ENCODE measurements at places on chromosomes 13 and 19.

DNA sequence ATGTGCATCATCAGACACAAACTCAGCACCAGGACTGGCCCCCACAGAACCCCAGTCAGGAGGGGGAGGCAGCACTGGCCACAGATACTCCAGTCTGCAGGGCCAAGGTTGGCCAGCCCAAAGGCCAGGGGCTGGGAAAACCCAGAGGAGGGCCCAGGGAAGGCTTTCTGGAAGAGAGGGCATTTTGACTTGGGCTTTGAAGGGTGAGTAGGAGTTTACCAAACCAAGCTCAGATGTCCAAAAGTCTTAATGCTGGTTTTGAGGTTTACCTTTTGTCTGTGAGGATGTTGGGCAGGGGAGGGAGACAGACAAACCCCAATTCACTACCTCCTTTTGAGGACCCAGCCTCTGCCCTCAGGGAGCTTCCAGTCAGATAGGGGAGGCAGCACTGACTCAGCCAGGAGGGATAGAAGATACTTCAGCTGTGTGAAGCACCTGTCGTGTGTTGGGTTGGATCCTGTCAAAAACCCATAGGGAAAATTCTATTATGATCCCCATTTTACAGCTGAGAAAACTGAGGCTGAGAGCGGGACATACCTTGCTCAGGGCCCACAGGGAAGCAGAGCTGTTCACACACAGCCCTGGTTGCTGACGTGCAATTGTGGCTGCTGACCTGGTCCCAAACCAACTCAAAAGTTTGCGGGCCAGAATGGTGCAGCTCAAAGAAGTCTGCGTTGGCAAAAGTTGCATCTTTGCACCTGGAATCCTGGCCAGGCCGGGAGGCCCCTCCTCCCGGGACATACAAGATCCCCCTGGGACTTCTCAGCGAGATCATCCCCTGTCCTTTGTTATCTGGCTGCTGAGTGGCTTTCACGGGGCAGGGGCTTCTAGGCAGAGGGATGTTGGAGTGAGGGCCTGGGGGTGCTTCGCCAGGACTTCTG, 13.1 kb downstream of the CILP2 start:
- DNase-seq: no peak

DNA sequence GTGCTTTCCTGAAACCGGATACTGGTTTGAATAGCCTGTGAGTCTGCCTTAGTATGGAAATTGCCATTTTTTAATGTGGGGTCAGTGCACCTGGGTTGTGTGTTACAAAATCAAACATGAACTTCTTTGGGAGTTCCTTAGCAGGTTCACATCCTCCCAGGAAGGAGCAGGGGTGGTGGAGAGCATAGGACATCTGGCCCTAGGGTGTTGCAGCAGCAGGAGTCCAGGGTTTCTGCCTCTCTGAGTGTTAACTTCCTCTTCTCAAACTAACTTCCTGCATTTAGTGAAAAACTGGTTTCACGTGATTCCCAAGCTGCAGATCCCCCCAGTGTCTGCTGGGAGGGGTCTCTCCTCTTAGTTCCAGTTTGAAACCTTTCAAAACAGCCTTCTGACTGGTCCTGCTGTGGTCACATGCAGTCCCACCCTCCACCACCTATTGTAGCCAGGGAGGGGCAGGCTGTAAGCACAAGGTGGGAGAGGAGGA, 7.2 kb downstream of the RNASEH2B start:
- no peak for DNase-seq

GRCh38 chr13:34862716-34863115, 79.4 kb upstream of the NBEA start:
- DNase-seq: peak; percentile 14

- DNase-seq: no peak
These were observed 6.1 kb downstream of the RPS9 start for GRCh38 chr19:54206831-54207177.

DNA sequence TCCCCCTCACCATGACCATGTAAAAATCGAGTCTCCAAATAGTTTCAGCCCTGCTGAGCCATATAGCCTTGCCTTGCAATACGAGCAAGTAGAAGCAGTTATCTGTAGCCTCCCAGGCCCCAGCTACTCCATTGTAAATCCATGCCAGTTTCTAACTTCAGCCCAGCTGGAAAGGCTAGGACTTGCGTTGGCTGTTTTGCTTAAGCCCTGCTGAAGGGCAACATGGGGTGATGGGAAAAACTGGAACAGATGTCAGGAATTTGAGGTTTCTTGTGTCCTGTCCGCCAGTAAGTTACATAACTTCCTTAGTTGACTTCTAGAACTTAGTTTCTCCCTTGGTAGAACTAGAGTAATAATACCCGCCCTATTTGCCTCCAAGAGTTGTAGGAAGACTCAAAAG, 216.0 kb upstream of the SERP2 start:
- no peak for DNase-seq

- no peak for DNase-seq
These were observed 1.8 kb upstream of the SLC25A30 start for GRCh38 chr13:45419945-45420344.

GRCh38 chr13:40315416-40316064, 350.9 kb downstream of the FOXO1 start:
- DNase-seq: no peak

DNA sequence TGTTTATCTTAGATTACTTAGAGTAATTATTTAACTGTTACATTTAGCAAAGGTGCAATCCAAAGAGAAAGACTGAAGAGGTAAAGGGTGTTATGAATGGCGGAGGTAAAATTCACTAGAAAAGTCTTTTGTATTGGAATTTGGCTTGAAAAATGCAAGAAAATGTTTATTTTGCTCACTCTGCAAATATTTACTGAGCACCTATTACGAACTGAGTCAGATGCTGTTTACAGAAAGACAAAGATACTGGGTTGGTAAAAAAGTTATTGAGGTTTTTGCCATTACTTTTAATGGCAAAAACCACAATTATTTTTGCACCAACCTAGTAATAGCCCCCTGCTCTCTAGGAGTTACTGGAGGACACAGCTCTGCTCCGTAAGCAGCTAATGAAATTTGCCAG, 135.2 kb downstream of the RBM26 start:
- no peak for DNase-seq

All from fibroblast of skin of scalp (primary cell).